NCI-H1417 treated with DMSO at 0.1 percent for 48 hours (cell line): ENCODE measurements at places on chromosomes 4 and X.

GRCh38 chr4:79695848-79696247, 287.8 kb upstream of the GK2 start:
- no peak for DNase-seq

GRCh38 chrX:150414228-150414627, 51.1 kb downstream of the MAMLD1 start:
- no peak for DNase-seq

GRCh38 chrX:118116713-118117550, at the start of gene KLHL13:
Gene KLHL13 (minus strand): TSS chrX:118116810. CDS start chrX:118028473, 88,337 bp downstream.
- DNase-seq = no peak

- DNase-seq = no peak
Measured at GRCh38 chr4:184843984-184844554, 18.3 kb upstream of the ACSL1 start.

DNA sequence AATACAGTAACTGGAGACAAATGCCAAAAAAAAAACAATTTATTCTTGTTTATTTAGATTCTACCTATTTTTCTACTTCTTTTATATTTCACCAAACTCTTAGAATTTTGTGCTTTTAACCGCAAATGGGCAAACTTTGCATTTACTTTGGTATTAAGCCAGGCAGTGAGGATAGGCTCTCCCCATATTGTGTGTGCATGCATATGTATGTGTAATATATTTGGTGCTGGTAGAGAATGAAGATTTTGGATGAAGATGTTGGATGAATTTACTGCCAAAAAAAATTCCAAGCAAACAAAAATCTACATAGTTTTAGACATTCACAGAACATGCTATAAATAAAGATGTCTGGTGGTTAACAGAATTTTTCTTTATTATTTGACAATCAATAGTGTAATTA, 30.3 kb downstream of the GALNTL6 start:
- no peak for DNase-seq

DNA sequence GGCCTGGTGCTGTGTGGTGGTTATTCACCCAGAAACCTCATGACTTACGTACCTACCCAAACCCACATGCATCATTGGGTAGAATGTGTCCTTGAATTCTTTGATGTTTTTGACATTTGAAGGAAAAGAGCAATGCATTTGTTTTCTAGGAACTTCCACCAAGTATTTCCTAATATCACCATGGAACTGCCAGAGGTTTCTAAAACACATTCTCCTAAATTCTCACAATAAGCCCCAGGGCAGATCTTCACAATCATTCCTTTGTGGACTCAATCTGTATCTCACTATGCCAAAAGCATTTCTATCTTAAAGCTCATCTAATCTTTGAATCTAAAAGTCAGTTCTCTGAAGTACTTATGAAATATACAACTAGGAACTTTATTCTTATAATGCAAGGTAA, 8.3 kb upstream of the ODAM start:
- no peak for DNase-seq

- no peak for DNase-seq
Measured at GRCh38 chrX:72393836-72394517, 88.3 kb upstream of the CITED1 start.

- DNase-seq = no peak
Measured at GRCh38 chrX:39848900-39849299, 248.9 kb downstream of the BCOR start.

DNA sequence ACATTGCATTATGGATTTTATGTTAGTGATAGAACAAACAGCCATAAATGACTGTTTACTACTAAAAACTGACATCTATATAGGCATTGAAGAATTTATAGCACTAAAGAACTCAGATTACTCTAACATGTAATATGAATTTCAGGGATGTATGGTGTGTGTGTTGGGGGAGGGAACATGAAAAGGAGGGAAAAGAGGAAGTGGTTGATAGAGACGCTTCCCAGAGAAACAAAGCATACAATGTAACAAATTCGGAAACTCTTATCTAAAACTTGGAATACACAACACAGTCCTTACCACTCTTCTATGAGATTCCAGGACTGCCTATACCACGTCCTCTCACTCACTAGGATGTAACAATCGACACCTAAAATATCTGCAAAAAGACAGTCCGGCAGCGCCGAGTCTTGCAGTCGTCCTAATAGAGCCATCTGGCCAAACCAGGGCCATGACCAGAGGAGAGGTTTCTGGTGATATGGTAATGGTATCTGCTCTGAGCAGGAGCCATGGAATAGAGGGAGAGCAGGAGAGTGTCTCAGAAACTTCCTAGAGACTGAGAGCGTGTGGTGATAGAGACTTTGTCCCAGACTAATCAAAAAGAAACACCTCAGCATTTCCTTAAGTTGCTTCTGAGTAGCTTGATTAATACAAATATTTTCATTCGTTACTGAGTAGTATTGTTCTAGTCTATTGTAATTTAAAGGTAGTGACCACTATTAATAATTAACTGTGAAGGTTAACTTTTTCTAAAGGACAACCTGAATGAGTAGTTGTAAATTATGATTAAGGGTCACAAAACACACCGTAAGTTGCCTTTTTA, 251.9 kb upstream of the ETNPPL start:
- no peak for DNase-seq

DNA sequence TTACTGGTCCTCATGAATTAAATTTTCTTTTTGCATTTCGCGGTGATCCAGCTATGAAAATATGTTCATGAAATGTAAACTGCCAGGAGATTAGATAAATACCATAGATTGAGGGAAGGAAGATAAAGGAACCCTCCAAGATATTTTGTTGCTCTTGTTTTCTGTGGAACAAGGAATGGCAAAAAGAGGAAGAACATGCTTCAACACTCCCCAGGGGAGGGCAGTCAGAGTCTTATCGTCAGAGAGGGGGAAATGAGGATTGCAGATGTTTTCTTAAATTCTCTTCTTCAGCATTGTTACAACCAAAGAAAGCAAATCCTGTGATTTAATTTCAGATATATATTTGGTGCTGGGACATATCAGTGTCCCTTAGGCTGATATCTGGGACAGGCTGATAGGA, 9.5 kb upstream of the SFRP2 start:
- no peak for DNase-seq

DNA sequence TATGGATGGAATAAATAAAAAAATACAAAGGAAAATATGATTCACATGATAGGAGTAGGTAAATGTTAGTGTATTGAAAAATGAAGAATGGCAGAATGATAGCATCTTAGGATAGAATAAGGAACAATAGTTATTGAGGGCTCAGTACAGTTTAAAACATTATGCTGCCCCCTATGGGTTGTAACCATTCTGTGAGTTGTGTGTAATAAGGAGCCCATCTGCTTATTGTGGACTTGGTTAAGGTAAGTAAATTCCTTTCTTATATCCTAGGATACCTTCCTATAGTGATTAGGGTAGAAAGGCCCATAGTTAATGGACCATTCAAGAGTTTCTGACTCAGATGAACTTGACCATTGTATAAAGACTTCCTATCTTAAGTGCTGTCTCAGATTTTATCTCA, 195.8 kb downstream of the PDHA2 start:
- DNase-seq = no peak

GRCh38 chr4:64079316-64079715, 329.9 kb downstream of the TECRL start:
- DNase-seq = no peak

DNA sequence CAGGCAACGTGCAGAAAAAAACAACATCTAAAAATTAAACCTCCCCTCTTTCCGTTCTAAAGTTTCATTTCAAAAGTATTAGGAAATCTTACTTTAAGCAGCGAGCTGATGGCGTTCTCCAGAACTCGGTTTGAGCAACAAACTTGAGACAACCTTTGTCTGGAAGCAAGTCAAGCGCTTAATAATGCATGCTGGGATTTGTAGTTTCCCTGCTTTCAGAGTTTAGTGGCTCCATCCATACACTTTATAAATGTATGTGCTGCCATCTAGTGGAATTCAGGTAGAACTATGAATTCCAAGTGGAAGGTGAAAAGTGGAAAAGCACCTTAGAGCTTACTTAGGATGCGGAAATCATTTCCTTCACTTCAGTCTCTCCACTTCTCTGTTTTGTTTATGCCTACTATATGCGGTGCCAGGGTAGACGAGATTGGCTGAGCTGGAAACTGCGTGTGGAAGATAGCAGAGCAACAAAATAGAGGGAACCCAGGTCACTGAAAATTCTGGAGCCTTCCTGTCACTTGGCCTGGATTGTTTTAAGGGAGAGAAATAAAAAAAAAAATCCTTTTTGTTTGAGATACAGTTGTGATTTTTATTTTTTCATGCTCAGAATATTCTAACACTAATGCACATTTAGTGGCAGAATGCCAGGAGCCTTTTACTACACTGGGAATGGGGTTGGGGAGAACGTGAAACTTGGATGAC, at the start of gene BDH2:
Gene BDH2, minus strand, starts transcription at position 144 of the 702 bp plus-strand sequence. CDS start 3,580 bp downstream, outside the sequence.
- DNase-seq = peak; percentile 77

- no peak for DNase-seq
Measured at GRCh38 chrX:32571579-32571978, 639.8 kb downstream of the DMD start.

DNA sequence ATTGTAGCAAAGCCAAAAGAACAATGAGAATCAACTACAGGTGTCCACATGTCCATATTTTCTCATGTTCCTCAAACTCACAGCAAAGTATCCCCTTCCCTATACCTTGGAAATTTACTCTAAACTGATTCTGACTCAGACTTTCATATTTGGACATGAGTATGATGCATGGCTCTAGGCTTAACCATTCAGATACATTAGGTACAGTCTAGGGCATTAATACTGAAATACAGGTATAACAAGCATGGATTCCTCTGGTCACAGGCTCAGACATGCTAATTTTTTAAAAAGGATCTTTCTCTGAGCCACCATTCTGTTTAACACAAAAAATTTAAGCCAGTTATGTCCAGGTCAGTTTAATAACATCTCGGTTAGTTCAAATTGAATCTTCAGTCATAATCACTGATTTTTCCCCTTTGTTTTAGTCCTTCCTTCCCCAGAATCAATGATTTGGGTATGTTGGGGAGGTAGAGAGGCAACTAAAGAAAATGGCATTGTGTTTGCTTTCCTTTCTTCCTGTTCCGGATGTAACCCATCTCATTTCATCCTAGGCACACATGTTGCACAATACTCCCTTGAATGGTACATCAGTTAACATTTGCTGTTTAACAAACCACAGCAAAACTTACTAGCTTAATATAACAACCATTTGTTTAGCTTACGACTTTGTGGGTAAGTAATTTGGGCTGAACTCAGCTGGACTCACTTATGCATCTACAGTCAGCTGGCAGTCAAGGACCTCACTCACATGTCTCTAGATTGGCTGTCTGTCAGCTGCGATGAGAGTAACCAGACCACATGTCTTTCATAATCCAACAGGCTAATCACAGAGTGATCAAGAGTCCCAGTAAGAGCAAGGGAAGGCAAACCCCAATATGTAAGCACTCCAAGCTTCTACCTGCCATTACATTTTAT, 75.3 kb upstream of the GRIA3 start:
- DNase-seq = no peak

DNA sequence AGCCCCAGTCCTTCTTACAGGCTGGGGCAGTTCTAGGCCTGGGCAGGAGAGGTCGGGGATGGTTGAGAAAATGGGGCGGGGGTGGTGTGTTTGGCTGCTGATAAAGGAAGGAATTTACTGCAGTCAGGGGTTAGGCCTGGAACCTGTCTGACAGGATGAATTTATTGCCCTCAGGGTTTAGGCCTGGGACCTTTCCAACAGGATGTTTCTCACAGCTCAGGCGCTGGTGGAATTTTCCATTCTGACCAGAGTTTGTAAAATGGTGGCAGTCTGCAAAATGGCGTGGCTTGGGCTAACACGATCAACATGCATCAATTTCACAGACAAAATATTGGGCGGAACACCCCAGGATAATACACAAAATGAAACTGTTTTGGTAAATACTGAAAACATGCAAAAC, 83.5 kb upstream of the SPIN4 start:
- DNase-seq = no peak

DNA sequence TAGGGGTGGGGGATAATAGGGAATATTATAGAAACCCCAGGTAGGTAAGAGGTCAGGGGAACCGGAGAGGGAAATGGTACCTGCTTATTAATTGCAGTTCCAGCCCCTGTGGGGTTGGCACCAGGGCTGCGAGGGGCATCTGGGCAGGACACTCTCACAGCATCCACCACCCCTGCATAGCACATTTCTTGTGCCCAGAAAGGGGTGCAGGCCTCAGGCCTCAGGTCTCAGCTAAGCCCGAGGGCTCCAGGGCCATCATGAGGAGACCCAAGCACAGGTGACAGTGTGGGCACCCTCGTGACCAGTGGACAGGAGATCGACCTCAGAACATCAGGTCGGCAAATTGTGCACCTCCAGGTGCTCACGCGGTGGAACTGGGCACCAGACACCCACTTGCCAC, 164.7 kb downstream of the EVC2 start:
- no peak for DNase-seq

DNA sequence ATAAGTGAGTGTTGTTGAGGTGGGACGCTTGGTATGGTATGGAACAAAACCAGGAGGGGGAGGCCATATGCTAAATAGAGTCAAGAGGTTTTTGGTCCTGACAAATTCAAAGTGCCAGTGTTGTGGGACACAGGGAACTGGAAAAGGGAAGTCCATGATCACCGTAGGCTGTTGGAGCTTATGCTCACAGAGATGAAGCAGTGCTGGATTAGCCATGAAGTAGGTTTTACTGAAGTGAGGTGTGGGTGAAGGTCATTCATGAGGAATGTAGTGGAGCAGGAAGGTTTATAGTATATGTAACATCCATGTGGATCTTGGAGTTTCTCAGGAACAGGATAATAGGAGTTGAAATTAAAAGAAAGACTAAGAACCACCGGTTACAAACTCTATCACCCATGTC, 256.1 kb upstream of the PITX2 start:
- DNase-seq = no peak

DNA sequence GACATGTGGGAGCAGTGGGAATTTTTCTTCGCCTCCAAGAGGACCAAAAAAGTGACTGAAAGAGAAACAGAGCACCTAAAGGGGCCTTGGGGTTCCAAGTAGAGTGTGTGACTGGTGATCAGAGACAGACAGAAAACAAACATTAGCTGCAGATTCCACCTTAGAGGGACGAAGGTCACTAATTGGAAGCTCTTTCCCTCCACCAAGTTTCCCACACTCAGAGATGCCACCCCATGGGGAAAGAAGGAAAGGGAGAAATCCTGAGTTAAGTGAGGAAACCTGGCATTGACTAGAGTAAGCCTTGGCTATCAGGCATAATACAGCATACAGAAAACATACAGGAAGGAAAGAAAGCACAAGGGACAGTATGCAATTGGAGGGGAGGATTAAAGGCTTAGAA, 90.9 kb downstream of the HNRNPD start:
- DNase-seq = no peak
